Lung (tissue), 17 donors: ENCODE measurements at places on chromosomes 3 and 15.

DNA sequence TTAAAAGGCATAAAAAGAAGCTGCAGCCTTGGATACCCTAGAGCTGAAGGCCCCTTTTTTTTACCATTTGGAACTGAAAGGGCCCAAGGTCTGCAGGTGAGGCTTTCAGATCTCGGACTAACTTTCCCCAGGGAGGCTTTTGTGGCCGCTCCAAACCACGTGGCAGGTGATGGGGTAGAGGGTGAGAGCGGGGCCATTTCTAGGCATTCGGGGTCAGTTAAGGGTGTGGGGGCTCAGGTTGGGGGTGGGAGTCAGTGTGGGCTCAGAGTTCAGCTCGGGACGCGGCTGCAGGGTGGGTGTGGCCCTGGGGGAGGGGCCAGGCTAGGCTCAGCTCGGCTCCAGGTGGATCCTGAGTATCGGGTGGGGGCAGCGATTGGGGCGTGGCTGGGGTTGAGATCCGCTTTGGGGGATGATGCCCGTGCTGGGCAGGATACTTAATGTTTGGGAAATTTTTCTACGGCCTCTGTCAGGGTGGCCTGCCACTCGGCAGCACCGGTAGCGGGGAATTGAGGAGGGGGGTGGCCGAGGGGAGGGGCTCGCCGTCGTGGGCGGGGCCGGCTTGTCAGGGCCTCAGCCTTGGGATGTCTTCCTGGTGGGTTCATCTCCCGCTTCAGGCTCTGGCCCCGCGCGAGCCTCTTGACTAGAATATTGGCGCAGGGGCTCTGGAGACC lies 2.5 kb downstream of the KLF13 start:
- DNase-seq: no peak

GRCh38 chr15:70234256-70234905 lies 136.7 kb upstream of the TLE3 start:
- peak; percentile 44 for DNase-seq

DNA sequence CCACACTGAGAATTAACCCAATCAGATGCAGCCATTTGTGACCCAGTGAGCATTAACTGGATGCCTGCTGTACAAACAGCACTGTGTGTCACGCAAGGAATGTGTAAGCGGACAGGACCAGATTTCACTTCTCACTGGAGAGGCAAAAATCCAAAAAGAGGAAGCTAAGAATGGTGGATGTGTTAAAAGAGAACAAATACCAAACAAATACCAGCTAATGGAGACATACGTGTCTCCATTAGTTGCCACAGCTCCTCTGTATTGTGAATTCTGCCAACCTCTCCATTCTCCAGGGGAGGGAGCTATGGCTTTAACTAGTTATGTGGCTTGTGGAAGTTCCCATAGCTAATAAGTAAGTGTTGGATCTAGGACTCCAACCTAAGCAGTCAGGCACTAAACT lies 2.6 kb downstream of the LTF start:
- DNase-seq: no peak

DNA sequence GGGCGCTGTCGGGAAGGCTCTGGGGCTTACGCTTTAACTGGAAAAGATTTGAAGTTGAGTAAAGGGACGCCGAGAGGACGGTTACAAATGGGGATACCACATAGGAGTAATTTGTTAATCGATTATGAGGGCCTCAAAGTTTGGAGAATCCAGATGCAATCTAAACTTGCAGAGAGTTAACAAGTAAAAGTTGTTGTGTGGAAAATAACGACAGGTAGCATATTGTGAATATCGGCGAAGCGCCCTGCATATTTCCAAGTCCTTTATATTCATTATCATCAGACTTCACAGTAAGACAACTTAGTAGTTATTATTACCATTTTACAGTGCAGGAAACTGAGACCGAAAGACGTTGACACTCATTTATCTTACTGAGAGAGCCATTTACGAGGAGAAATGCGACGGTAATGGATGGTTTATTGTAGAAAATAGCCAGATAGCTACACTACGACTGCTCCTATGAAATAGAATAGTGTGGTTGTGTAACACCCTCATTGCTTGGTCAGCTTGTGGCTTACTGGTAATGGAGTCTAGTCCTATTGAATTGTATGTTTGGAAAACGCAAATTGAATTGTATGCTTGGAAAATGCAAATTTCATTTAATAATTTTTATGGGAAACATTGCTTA lies 700 bp downstream of the MKRN2 start:
- peak; percentile 69 for DNase-seq

- peak; percentile 64 for DNase-seq
Measured at GRCh38 chr15:90664650-90665287, 52.4 kb upstream of the BLM start.

- DNase-seq: no peak
Measured at GRCh38 chr3:58064923-58065638, 56.9 kb downstream of the FLNB start.

DNA sequence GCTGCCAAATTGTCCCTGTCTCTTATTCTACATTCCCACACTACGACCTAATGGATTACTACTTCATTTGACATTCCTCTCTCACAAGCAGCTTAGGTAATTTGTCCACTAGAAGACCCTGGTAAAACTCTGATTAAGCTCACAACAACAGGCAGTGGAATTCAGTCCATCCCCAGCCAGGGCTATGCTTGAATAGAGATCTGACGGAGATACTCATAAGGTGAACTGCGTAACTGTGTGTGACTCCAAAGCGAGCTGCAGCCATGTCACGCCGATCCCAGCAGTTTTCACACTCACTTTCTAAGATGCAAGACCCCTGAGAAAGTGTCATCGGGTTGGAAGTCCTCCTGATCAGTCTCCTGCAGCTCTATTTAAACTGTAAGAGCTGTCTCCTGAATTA lies 25.7 kb upstream of the ROBO2 start:
- peak; percentile 24 for DNase-seq

DNA sequence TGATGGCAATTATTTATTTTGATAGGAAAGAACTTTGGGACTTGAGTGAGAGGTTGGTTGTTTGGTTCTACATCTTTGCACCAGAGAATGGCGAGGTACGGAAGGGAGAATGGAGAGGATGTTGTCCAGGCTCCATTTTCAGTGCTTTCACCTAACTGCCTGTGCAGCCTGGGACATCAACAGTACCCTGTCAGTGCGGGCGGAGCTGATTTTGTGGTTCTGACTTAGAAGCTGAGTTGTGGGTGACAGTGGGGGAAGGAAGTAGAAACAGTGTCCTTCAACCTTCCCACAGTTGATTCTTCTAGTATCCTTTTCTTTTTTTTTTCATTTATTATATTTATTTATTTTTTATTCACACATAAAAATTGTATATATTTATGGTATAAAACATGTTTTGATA lies 95.3 kb downstream of the TIGIT start:
- no peak for DNase-seq

DNA sequence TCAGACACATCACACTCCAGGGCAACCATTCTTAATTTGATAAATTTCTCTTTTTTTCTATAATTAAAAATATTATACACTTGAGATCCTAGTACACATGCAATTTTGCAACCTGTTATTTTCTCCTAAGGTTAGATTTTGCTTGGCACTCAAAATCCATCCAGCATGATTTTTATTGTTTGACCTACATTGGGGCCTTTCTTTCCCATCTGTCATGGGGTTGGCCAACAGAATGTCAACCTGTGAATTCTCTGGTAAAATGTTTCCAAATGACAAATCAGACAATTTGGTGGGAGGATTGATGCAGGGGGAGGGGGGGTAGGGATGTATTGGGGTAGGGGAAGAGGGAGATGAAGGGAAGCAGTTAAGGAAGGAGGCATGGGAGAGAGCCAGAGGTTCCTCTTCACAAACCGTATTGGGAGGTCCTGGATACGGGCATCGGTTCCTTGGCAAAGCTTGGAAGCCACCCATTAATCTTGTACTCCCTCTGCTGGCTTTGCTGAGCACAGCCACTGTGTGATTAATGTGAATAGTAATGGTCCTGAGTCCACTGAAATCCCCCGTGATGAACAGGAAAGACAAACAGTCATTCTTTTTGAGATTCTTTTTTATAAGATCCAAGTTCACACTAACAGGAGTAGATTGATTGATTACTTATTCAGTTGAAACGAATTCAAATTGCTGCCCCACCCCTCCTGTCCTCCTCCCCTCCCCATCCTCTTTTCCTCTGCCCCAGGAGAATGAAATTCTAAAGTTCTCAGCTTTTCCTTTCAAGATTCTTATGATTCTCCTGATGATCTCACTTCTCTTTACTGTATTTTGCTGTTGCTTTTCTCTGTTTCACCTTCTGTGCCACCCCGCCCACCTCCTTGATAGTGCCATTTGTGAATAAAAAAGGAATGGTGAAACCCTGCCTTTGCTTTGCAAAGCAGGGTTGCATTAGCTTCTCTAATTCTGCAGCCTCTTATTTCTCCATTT lies 82.2 kb upstream of the SLC25A26 start:
- peak; percentile 73 for DNase-seq

DNA sequence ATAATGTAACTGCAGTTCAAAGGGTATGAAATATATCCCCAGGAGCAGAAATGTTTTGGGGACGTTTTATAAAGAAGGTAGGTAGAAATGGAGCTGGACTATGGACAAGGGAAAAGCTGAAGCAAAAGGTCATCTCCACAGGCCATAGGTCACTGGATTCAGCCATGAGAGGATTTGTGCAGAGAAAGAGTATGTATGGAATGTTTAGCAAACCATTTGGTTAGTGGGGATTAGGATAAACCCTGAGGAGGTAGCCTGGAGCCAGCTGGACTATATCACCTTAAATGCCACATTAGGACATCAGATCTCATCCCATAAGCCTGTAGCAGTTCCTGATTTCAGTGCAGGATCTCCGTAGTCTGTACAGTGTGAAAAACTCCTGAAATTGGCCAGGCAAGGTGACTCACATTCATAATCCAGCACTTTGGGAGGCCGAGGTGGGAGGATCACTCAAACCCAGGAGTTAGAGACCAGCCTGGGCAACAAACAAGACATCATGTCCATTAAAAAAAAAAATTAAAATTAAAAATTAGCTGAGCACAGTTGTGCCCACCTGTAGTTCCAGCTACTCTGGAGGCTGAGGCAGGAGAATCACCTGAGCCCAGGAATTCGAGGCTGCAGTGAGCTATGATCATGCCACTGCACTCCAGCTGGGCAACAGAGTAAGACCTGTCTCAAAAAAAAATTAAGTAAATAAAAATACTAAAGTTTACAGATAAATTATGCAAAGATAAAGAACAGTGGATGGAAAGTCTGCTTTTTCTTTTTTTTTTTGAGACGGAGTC lies 4.7 kb downstream of the IP6K1 start:
- no peak for DNase-seq

- DNase-seq: no peak
Measured at GRCh38 chr3:30676424-30677346, 70.3 kb downstream of the TGFBR2 start.

DNA sequence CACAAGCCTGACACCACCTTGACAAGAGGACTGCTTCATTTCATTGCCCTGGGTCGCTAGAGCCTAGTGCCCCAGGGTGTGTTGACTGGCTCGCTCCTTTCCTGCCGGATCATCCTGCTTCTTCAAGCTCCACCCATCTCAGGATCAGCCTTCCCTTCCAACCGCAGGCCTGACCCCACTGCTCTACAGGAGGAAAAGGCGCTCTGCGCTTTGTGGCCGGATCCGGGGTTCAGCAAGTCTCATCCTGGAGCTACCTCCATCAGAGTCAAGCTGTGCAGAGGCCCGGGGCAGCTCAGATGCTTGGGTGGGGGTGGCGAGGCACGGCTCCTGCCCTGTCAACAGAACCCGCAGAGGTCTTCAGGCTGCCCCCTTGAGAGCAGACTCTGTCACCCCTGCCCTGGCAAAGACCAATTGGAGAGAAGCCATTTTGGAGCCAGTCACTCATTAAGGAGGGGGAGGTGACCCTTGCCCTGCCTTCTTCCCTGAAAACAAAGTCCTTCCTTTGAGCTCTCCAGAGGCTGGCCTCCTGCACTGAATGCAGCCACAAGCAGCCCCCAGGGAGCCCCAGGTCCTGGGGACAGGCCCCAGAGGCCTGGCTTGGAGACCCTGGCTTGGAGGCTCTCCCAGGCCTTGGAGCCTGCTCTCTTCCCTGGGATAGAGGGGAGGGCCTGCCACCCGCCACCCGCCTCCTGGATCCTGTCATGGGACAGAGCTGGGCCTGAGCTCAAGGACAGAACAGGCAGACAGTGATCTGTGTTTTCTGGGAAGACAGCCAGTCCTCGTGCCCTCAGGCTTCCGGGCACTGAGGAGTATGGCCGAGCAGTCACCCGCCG lies 80.3 kb downstream of the CPN2 start:
- peak; percentile 89 for DNase-seq

DNA sequence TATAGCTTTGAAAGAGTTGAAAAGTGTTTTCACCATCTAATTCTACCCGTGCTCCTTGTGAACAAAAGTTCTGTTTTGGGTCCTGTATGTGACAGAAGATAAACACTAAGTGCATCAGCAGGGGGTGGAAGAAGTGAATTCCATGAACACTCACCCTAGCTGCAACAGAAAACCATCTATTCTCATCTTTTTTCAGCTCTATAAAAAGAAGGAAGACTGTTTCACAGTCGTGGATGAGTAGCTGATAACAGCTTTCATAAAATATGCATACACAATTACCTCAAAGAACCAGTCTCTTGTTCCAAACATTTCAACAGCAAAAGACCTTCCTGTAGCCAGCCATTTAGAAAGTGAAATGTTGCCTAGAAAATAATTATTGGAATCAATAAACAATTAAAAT lies 281.7 kb upstream of the RASGRP1 start:
- DNase-seq: no peak

- peak; percentile 35 for DNase-seq
Measured at GRCh38 chr3:192409838-192410683, 317.3 kb downstream of the FGF12 start.

DNA sequence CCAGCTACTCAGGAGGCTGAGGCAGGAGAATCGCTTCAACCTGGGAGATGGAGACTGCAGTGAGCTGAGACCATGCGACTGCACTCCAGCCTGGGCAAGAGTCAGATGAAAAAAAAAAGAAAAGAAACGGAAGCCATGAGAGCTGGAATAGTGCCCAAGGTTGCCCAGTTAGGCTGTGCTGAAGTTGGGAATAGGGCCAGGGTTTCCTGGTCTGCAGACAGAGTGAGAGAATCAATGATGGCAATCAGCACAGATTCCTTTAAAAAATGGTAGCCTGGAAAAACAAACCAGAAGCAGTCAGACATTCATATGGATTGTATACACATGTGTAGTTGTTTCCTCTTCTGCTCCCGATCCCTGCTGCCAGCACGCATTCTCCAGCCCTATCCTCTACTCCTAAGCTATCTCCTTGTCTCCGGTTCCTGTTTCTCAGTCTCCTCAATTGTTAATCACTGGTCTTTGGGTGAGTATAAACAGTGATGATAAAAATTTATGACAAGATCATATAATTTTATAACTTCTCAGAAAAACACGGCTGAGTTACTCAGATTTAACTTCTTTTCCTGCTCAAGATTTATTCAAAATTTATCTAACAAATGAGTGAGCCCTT lies 316.2 kb upstream of the UMPS start:
- DNase-seq: no peak

GRCh38 chr3:64234571-64234970 lies 9.3 kb upstream of the PRICKLE2 start:
- no peak for DNase-seq
